Renal cortical epithelial cell (primary cell): ENCODE measurements at places on chromosomes 4 and X.

GRCh38 chrX:39443240-39443639 is 642.0 kb downstream of the MID1IP1 start:
- DNase-seq: peak; percentile 46

DNA sequence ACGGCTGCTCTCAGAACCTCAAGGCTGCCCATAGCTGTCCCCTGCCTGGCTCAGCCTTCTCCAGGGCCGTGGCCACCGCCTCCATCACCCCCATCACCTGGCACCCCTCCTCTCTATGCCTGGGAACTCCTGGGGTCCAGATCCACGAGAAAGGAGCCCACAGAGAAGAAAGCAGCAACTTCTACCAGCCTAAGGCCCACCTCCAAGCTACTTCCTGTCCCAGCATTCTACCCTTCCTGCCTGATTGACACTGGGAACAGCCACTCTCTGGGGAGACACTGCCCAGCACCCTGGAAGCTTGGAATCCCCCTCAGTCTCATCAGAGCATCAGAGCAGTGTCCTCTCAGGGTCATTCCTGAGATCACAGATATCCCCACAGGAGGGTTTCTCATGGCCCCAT is 36.9 kb upstream of the PROM1 start:
- DNase-seq: no peak

DNA sequence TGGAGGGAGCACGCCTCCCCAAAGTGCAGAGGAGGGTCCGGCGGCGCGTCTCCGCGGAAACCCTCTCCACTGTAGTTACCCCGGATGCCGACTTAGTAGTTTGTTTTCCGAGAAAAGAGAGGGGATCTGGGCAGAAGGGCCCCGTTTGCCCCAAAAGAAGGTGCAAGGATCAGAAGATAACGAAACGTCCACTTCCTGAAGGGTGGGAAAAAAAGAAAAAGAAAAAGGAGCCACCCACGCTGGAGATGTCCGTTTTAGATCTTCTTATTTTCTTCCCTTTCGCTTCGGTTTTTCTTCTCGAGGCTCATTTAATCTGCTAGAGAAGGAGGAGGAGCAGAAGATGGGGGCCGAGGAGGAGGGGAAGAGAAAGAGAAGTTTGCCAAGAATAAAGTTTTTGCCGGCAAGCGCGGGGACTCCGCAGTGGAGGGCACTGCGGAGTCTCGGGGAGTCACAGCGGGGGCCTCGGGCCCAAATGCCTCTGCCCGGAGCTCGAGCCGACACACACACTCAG is 517 bp downstream of the LEF1 start:
- peak; percentile 22 for DNase-seq

GRCh38 chr4:125313989-125314667 is 627 bp upstream of the FAT4 start:
- no peak for DNase-seq

- peak; percentile 39 for DNase-seq
Observed at GRCh38 chr4:128358231-128358912, 70.8 kb upstream of the PGRMC2 start.

DNA sequence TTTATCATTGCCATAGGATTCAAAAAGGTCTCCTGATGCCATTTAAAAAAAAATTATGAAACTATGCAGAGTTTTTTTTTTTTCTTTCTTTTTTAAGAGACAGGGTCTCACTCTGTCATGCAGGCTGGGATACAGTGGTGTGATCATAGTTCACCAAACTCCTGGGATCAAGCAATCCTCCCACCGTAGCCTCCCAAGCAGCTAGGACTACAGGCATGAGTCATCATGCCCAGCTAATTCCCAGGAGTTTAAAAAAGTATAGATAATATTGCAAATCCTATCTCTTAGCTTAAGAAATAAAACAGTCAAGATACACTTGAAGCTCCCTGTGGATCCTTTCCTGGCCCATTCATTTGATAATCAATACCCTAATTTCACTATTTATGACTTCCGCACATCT is 58.6 kb upstream of the PRSS48 start:
- DNase-seq: no peak

DNA sequence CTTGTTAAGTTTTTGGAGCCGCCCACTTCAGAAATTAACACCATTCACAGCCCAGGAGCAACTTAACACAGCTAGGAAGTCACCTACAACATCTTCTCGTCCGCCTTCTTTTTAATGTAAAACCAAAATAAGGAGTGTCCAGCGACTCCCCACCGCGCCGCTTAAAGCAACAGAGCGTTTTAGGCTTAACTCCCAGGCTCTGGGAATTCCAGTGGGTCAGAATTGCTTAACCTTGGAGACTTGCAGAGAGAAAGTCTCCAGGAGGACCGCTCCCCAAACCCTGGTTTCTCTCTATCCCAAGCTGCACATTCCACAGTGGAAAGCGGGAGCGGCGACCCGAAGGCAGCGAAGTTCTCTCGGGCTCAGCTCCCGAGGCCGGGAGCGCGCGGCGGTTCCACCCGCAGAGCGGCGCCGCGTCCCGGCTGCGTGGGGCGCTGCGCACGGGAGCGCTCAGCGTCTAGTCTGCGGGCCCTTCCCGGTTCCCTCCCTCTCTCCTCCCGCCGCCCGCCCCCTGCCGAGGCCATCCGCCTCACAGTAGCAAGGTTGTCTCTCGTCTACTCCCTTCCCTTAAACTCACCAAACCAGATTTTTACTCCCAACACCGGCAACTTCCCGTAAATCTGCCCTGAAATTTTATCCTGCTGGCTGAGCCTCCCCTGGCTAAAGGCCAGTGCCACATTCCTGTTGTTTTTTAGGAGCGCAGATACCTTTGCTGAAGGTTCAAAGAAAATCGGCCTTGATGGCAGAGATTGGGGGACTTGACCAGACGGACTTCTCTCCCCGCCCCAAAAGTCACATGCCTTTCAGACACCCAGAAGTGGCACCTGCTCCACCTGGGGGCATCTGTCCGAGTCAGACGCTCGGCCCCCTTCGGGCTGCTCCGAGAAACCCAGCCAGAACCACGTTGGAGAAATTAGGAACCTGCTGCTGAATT is at the start of gene RBM47:
TSS of gene RBM47 (minus strand) at position 464 of the 934 bp plus-strand sequence. CDS start 190,971 bp downstream, outside the sequence.
- DNase-seq: peak; percentile 74

GRCh38 chr4:40190465-40190864 is 6.4 kb upstream of the RHOH start:
- no peak for DNase-seq

- no peak for DNase-seq
Observed at GRCh38 chr4:83413676-83414075, 41.9 kb downstream of the HELQ start.

GRCh38 chr4:152983221-152983620 is 47.1 kb downstream of the FHDC1 start:
- DNase-seq: no peak

- DNase-seq: no peak
Observed at GRCh38 chrX:108412783-108413182, 25.4 kb downstream of the COL4A6 start.

DNA sequence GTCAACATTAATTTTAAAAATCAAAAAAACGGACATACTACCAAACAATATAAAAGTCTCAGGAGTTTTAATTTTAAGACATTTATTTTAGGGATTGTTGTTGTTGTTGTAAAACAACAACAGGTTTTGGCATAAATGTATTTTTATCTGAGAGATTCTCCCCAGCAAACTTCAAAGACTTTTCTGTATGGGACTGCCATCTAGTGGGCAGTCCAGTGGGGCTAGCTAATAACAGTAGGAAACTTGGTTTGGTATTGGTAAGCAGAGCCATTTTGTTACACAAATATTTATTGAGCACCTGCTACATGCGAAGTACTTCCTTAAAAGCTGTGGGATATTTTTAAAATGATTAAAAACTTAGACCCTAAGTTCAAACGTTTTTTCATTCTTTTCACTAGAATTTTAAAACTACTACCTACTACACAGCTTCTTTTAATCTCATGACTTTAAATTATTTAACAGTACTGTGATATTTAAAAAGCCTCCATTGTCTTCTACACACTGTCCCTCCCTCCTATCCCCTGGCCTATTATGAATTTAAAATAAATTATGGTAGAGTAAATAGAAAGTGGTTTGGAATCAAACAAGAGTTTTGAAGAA is 1028.4 kb upstream of the INTU start:
- DNase-seq: peak; percentile 18

- peak; percentile 53 for DNase-seq
Observed at GRCh38 chrX:72714478-72714916, 391 bp upstream of the PHKA1 start.

GRCh38 chr4:3677748-3678070 is 88.5 kb upstream of the ADRA2C start:
- DNase-seq: no peak

- no peak for DNase-seq
Observed at GRCh38 chr4:111502626-111503025, 642.6 kb upstream of the FAM241A start.

DNA sequence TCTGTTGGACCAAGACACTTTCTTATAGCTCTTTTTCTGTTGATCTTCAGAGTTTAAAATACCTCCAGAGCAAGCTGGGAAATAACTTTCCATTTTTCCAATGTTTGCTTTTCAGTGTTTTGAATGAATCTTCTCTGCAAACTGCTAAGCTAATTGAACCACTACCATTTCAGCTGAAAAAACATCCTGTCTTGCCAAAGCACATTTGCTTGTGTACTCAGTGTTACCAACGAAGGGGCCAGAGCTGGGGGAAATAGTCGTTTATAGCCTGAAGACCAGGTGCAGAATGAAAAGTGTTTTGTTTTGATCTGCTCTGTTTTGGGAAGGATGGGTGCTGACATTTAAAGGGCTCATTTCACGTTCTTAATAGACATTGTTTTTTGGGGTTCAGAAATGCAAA is 88.4 kb upstream of the CLNK start:
- DNase-seq: no peak

- peak; percentile 50 for DNase-seq
Observed at GRCh38 chrX:13463608-13464007, 105.8 kb upstream of the EGFL6 start.

DNA sequence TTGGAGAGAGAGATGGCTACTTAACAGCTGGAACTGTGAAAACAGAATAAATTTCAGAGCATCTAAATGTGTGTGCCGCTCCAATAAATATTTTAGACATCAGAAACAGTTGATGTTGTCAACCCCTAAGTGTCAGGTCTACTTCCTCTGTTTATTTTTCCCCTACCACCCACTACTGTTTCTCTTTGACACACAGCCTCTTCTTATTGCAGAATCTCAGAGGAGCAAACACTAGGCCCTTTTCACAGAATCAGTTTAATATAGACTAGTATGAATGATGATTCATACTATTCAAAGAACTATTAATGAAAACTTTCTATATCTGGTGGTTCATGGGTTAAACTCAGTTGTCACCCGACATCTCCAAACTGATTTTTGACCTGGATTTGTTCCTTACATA is 33.9 kb downstream of the NAA11 start:
- no peak for DNase-seq

GRCh38 chr4:150679765-150680343 is 97.9 kb downstream of the MAB21L2 start:
- DNase-seq: peak; percentile 6

- no peak for DNase-seq
Observed at GRCh38 chr4:145839151-145839550, 99.5 kb downstream of the ZNF827 start.

DNA sequence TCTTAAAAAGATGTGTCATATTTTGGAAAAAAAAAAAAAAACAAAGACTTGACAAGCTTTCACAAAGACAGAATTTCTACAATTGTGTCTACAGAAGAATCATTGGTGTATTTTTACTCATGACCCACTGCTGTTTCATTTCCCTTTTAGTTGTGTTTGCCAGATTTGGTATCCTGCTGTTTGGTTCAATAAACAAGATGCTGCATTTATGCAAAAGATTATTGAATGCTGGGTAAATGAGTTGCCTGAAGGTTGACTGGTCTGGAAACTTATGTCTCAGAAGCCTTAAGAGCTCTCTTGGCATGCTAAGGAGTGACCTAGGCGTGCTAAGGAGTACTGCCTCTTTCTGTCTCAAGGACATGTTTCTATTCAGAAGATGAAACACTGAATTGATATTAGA is 64.9 kb upstream of the NPY2R start:
- DNase-seq: no peak
